Fibroblast of the aortic adventitia (primary cell): ENCODE measurements at places on chromosomes 6 and 20. TPM values are rescaled to one million over a fixed set of nuclear protein-coding genes. Genes with fewer than 3 reads are reported as not detected.

The KCNQ5 gene
- total RNA-seq: 2.6 and 9.4 TPM in 2 replicates

The SGK1 gene
- 63.2 and 871 TPM in 2 replicates for total RNA-seq

DNA sequence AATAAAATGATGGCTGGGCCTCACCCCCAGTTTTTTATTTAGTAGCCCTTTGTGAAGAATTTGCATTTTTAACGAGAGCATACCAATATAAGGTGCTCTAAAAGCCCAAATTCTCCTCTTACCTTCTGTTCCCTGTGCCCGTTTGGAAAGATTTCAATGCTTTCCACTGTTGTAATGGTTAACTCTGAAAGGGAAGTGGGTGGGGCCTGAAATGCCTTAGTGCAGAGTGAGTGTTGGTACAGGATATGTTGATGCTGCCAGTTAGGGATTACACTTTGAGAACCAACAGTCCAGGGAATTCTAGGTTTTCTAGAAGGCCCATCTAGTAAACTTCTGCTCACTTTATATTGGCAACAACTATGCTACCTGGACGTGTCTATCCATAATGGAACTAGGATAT, 562.7 kb upstream of the NRSN1 start:
- DNase-seq: no peak

DNA sequence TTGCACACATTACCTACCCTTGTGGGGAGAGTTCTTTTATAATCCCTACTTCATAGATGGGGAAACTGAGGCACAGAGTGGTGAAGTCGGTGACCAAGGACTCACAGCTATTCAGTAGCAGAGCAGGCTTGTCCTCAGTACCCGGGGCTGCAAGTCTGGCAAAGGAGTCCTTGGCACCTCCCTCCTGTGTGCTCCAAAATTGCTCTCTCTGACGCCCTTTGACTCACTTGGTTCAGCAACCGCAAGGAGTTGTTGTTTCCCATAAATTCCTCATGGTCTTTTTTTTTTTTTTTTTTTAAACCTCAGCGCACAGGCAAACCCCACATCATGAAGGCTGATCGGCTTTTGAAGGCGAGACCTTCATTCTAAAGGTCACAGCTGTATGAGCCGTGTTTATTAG, 143.2 kb downstream of the CEBPB start:
- peak; percentile 60 for DNase-seq

- DNase-seq: no peak
Measured at GRCh38 chr6:132511831-132512220, 1.1 kb downstream of the STX7 start.
